Spinal cord (tissue), 10 donors: ENCODE measurements at places on chromosomes 1 and 21. TPM values are rescaled to one million over a fixed set of nuclear protein-coding genes. Genes with fewer than 3 reads are reported as not detected.

GRCh38 chr21:42120101-42120902 is 49.2 kb downstream of the UMODL1 start:
- no peak for DNase-seq

DNA sequence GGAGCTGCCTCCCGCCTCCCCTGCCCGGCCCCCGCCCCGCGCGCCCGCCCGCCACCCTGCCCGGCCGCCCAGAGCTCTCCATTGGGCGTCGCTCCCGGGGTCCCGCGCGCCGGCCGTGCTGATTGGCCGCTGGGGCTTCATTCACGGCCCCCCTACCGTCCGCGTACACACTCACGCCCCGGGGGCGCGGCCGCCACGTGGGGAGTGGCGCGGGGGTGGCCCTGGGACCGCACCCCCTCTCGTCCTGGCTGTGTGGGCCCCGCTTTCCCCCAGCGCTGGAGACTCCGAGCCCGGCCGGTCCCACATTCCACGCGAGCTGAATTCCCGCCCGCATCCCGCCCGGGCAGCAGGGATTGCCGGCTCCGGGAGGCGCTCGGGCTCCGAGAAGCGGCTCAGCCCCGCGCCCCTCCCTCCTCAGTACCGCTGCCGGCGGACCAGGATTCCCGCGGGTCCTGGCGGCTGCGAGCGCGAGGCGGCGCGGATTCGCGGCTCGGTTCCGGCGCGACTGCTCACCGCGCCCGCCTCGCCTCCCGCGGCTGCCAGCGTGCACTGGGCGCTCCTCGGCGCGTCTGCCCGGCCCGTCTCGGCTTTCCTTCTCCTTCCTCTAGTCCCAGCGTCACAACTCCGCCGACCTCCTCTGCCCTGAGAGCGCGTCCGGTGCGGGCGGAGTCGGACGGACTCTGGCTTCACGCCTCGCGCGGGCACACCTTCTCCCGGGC is 450 bp upstream of the POU3F1 start:
- DNase-seq, result peak; percentile 72

DNA sequence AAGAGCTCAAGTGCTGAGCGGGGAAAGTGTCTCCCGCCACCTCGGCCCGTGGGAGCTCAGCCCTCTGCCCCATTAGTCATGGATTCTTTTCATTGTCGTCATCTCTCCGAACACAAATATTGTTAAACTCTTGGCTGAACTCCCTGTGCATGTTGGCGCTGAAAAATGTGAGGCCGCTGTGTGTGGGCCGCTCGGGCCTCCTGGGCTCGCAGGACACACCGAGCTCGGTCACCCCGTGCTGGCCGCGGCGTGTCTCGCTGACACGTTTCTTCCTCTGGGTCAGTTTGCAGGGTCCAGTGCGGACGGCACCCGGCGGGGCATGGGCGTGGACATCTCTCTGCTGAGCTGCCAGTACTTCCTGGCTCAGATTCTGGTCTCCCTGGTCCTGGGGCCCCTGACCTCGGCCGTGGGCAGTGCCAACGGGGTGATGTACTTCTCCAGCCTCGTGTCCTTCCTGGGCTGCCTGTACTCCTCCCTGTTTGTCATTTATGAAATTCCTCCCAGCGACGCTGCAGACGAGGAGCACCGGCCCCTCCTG is 25.6 kb downstream of the SLC45A1 start:
- DNase-seq, result peak; percentile 30

DNA sequence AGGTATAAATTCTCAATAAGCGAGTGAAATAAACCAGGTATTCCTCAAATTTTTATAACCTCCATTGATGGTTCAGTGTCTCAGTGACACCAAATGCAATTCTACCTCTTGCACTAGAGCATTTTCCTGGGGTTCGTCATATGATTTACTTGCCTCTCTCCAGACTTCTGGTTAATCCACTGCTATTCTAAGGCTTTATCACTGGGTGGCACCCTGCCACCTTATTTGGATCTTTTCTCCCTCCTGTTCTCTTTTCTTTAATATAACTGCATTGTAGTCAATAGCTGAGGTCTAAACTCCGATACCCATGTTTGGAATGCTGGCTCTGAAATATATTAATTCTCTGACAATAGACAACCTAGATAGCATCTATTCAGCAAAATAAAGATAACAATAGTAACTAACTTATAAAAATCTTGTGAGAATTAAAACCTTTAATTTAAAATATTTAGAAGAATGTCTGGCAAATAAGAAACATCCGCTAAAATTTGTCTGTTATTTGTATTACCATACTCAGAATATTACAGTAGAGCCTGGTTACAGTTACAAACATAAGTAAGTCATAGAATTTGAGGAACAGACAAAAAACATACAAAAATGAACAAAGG is 436.4 kb downstream of the PLA2G4A start:
- peak; percentile 90 for DNase-seq

DNA sequence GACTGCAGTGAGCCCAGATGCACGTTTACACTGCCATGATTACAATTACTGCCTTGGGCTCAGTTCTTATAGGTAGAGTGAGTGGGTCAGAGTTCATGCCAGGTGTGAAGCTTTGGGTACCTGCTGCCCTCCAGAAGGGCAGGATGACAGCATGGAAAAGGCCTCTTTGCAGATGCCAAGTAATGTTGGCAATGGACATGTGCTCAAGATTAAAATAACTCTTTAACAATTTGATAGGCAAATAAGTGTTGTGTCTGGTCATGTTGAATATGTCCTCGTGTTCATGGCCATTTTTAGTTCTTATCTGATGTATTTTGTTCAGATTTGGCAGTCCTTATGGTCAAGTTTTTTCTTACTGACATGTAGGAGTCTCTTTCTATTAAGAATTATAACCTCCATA is 34.8 kb downstream of the S100B start:
- DNase-seq, result no peak

DNA sequence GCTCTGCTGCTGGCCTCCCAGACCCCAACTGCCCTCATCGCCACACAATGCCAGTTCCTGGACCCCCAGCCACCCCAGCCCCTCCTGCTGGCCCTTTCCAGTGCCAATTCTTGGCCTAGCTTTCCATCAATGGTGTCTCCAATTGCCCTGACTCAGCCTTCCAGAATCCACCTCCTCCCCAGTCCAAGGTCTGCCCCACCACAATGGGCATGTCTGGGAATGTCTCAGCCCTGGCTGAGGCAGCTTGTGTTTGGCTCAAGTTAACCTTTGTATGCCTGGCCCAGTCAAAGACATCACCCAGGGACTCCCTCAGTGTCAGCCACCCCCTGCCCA is 16.4 kb downstream of the ALDH4A1 start:
- no peak for DNase-seq

DNA sequence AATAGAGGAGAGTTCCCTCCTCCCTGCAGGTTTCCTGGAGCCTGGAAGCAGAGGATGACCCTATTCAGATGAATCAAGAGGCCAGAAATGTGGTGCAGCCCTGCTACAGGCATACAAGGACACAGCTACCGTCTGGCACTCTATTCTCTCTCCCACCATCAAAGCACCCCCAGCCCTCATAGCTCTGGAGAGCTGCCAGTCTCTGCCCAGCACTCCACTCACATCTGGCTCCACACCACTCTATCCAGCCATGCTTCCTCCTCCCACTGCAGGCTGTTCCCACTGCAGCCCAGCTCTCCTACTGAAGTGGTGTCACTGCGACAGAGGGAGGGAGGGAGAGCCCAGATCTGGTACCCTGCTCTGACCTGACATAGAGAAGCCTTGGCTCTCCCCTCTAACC is 18.4 kb downstream of the SYT2 start:
- peak; percentile 74 for DNase-seq

DNA sequence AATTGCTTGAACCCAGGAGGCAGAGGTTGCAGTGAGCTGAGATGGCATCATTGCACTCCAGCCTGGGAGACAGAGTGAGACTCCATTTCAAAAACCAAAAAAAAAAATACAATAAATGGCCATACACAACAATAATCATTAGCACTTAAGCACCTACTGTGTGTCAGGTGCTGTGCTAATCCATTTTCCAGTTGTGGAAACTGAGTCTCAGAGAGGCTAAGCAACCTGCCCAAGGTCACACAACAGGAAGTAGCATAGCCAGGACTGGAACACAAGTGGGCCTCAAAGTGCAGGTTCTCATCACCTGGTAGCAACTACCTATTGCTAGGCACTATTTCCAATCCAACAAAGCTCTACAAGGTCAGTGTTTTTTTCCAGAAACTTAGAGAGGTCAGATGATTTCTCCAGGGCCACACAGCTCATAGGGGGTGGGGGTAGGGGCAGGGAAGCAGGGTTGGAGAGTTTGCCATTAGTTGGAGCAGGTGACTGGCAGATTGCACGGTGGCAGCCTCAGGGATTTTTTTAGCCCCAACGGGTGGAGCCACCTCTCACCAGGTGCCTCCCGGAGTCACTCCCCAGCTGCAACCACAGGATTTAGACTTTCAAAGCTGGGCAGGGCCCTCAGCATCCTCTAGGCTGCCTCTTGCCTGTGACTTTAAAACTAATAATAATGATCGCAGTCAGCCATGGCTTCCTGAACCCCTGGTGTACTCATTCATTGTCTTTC is 52.5 kb upstream of the ID3 start:
- no peak for DNase-seq

DNA sequence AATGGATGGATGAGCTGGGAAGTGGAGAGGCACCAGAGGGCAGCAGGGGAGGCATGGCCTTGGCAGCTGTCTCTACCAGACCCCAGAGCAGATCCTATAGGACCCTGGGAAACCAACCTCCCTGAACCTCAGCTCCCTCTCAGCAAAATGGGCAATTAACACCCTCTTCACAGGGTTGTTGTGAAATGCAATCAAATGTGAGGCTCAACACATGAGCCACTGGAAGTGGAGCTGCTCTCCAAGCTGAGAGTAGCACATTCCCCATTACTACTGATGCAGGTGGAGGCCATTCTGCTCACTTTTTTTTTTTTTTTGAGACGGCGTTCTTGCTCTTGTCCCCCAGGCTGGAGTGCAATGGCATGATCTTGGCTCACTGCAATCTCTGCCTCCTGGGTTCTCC is 6.5 kb upstream of the SYNC start:
- DNase-seq, result no peak

- peak; percentile 35 for DNase-seq
Measured at GRCh38 chr1:114979278-114979891, 50.2 kb upstream of the TSHB start.

DNA sequence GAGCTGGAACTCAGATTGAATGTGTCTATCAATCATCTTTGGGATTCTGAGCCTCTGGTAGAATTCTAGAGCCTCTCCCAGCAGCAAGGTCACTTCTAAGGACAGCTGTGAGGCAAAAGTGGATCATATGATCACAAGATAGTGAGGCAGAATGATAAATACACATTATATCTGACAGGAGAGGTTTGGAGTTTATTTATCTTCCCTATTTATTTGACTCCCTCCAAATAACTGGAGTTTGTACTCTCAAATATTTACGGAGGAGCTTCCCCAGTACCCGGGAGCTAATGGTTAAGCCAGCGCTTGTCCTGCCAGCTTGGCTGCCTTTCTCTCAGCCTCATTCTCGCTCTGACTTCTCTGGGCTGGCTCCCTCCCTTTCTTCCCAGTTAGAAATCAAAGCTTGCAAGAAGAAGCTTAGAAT is 2.3 kb downstream of the HMGCS2 start:
- peak; percentile 26 for DNase-seq

- DNase-seq, result peak; percentile 78
Measured at GRCh38 chr1:197618061-197618460, 157.2 kb downstream of the DENND1B start.

Gene GALNT2
- 57.0 TPM for polyA plus RNA-seq

Gene TCHHL1
- polyA plus RNA-seq, result not detected

Gene LAMC2
- 1.8 TPM for polyA plus RNA-seq

Gene SEMA4A
- polyA plus RNA-seq, result 42.0 TPM
